ENCODE measurements at places on chromosomes 7 and 10.

DNA sequence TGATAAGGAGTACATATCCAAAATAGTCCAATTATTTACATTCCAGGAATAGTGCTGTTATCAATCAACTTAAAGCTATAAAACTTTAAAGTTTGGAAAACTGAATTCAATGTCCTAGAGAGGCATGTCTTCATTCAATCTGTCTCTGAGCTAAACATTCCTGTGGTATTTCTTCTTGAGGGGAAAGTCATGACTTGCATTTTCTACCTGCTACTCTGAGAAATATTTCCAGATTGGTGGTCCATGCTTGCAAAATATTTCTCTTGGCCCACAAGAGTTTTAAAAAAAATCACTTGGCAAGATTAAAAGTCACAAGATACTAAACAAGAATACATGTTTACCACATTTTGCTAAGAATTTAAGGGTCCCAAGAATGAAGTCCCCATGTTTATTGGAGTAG lies 63.6 kb upstream of the HGF start:
- DNase-seq, result no peak

- DNase-seq, result no peak
These were observed 19.8 kb downstream of the PIK3AP1 start for GRCh38 chr10:96700374-96701099.

- peak; percentile 23 for DNase-seq
These were observed 32.0 kb upstream of the PLEKHA1 start for GRCh38 chr10:122342293-122343134.

DNA sequence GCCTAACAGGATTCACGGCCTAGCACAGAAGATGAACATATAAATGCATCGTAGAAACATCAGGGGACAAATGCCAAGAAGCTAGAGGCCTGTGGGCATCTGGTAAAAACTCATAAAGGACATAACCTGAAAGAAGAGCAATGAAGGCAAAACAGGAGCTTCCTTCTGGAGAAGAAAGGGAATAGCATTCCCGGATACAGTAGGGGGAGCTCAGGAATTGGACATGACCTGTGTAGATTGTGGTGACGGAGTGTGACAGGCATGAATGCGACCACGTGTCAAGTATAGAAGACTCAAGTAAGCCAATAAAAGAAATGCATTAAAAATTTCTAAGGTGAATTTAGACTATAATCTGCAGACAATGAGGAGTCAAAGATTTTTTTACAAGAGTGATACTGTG lies 270.1 kb downstream of the AGMO start:
- DNase-seq, result no peak

DNA sequence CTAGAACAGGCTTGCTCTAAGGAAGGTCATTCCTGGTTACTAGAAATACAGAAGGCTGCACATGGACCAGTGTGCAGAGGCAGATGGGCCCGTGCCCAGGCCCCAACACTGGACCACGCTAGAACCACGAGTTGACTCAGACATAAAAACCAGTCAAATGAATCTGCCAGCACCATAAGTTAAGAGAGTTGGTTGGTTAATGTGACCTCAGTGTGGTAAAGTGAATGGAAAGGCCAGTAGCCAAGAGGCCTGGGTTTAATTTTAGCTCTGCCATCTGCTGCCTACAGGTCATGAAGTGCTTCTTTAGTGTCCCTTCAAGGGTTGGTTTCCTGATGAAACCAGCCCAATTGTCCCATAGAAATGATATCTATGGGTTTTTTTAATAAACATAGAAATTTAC lies 329.6 kb upstream of the NRP1 start:
- no peak for DNase-seq

- no peak for DNase-seq
These were observed 400.6 kb upstream of the VSTM2A start for GRCh38 chr7:54141576-54141975.

DNA sequence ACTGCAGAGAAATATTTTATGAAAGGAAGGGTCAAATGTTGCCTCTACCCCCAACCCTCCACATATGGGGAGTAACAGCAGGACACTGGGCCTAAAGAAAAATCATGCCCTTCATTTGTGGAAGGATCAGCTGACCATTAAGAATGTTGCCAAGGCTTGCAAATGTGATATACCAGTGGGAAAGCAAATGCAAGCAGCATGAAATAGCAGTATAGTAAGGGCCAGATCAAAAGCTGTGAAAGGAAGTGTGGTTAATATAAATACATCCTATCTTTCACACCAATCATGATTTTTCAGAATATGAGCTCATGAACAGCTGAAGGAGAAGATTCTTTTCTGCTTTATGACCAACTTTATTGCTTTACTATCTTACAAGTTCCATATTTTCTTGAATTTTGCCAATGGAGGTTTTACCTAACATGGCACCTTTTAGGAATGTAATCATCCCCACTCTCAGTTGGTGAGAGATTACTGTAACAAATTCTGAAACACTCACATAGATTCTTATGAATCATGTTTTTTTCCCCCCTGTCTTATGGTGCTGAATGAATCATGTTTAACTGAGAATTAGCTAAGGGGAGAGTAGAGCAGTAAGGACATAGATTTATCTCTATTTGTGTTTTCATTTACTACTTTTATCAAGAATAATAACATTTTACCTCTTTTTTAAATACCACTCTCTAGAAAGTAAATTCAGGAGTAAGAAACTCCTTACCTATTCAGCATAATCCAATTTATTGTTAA lies 12.1 kb upstream of the ATAD1 start:
- no peak for DNase-seq

DNA sequence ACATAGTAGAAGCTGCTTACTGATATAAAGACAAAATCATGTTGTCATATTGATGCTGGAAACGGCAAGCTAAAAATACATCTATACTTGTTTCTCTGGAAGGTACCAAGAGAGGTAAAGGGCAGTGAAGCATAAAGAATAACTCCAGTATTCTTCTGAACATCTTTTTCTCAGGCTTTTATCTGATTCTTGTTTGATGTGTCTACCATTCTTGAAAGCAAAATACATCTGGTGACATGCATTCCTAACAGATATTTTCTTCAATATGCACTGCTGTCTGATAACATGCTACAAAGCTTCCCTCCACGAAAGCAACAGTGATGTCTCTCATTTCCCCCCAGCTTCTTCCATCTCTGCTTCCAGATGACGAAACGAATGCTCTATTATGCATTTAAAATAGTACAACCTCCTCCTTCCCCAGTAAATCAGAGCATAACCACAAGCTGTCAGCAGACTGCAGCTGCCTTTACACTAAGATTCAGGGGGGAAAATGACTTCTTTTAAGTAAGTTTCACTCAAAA lies 100.8 kb downstream of the ARHGAP21 start:
- DNase-seq, result no peak

DNA sequence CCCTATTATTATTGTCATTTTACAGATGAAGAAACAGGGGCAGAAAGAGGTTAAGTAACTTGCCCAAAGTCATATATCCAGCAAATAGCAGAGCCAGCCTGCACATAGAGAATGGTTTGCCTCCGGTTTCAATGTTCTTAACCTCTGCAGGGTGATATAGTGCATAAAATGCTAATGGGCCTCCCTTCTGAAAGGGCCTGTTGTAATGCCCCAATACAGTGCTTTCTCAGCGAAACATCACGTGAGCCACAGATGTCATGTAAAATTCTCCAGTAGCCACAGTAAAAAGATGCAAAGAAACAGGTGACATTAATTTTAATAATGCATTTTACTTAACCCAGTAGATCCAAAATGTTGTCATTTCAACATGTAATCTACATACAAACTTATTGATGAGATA lies 38.1 kb downstream of the LRGUK start:
- DNase-seq, result no peak

- DNase-seq, result no peak
These were observed 34.5 kb downstream of the EBF3 start for GRCh38 chr10:129929343-129930292.

DNA sequence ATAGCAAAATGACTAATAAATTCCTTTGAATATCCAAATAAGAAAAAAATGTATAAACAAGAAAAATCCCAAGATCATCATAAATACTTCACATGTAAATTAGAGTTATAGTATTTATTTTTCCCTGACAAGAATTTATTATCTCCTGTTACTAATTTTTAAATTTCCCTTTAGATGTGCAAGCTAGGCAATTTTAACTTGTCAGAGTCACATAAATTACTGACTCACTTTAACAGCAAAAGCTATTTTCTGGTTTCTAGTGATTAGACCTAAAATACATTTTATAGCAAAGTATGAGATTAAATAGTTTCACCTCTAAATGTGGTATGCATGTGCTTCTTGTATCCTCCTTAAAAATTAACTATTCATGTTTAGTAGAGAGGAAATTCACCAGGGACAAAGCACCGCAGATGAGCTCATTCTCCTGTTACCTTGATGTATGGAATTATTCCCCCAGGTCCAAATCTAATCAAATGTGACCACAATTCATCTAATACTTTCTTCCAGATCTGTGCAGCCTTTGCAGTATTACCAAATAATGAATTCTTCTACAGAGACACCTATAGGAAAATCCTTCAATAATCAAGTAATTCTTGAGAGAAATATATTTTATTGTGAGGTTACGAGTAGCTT lies 621.2 kb downstream of the DNAJB9 start:
- DNase-seq, result no peak

DNA sequence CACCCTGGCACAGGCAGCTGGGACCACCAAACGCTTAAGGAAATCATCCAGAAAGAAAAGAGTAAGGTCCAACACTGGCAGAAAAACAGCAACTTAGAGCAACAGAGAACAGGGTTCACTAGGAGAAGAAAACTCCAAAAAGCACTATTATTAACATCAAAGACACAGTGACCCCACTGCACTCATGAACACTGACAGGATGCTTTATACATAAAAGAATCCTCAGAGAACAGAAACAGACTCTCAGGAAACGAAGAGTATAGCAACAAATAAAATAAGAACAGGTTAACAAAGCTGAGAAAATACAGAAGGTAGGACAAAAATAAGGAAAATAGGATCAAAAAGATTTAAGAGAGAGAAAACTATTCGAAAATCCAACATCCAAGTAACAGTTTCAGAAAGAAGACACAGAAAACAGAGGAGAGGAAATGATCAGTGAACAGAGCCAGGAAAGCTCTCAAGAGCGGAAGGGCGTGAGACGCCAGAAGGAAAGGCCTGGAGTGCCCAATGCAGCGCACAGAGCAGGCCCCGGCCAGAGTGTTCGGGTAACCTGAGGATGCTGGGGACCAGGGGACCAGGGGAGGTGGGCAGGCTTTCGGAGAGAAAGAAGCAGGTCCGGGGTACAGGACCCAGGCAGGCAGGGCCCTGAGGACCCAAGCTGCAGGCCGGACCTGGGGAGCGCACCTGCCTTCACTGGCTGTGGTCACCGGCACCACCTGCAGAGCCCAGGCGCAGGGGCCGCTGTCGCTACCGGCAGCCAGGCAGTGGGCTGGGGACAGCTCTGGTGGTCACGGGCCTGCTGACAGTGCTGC lies 258.2 kb downstream of the MAD1L1 start:
- no peak for DNase-seq

DNA sequence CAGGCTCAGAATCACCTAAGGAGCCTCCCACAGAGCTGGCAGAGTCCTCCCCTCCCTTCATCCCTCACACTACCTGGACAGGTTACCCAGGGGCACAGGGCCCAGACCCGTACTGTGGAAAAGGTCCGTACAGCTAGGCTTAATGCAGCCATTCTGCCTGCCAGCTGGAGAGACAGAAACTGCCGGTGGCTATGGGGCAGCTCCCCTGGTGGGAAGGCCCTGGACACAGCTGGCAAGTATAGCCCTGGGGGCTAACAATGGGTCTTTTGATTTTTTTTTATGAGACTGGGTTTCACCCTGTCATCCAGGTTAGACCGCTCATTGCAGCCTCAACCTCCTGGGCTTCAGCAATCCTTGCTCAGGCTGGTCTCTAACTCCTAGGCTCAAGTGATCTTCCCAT lies 68.3 kb downstream of the GNA12 start:
- no peak for DNase-seq

Measured in stimulated activated CD8-positive, alpha-beta memory T cell treated with anti-CD3 and anti-CD28 coated beads, Interleukin-4, amount 100 ng/mL, for 4 hours (primary cell).